Fibroblast of the aortic adventitia (primary cell): ENCODE measurements at places on chromosomes 7 and 10. TPM values are rescaled to one million over a fixed set of nuclear protein-coding genes. Genes with fewer than 3 reads are reported as not detected.
A peak's percentile ranks its signal among the peaks of the same experiment; 100 is the strongest.

- DNase-seq: peak; percentile 51
These were observed 13.1 kb downstream of the PLAU start for GRCh38 chr10:73923935-73924598.

Gene OR13A1
- total RNA-seq: not detected in 2 replicates

DNA sequence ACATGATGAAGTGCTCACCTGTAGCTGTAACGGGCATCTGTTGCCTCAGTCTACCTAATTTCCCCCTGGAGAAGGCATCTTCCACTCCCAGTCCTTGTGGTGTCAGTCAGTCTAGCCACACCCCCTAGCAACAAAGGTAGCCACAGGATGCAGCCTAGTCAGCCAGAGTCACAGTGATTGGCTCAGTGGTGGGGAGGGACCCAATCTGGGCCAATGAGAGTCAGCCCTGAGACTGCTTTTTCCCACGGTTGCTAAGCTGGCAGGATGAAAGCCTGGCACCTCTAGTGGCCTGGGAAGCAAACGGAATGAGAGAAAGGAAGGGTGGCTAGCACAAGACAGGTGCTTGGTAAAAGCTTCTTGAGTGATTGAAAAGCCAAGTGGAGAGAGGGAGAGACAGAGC, 118.6 kb downstream of the SH3PXD2A start:
- no peak for DNase-seq

DNA sequence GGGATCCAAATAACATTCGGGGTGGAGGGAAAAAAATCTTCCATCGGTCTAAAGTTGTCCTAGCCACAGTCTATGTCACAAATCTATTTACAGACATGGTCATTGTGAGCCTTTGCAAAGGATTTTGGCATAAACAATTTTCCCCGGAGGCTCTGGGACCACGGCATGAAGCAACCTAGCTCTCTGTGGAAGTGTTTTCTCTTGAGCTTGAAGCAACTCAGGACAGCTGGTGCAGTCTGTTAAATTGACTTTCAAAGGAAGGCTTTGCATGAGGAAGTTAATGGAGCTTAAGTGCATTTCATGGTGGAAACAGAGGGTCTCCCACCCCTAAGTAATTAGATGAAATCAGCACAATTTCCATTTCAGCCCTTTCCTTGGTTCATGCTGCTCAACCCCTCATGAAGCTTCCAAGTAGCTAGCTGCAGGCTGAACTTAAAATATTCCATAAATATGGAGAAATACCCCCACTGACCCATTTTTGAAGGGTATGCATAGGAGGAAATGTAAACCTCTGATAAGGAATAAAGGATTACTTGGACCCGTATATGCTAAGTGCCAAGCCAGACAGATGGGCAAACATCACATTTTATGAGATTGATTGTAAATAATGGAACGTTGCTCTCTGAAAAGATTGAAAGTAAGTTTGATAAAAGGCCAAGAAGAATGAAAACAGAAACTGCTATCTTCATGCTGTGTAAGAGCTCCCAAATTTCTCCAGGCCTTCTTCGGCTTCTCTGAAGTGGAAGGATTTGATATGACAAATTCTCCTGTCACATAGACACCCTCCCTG, 39.9 kb downstream of the CCDC3 start:
- no peak for DNase-seq
